ENCODE measurements at places on chromosomes 2 and 18. TPM values are rescaled to one million over a fixed set of nuclear protein-coding genes. Genes with fewer than 3 reads are reported as not detected.

DNA sequence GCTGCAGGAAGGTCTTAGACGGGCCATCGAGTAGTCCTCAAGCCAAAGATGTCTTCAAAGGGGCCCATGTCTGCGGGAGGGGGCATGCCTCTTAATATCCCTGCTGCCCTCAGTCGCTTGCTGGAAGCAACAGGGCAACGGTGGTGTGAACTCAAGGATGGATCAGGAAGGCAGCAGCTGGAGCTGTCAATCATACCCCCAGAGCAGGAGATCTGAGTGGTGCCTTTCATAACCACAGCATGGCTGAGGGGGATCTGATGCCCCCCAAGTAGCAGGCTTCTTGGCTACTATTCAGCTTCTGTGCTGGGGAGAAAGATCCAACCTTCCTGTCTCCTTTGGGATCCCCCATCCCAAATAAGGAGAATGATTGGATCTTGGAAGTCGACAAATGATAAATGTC, 46.4 kb downstream of the INSIG2 start:
- H3K4me1 ChIP-seq = peaks cover 4% of the 10 kb centered on the region
- no peaks in the 10 kb centered on the region for H3K27me3 ChIP-seq
- H3K4me3 ChIP-seq = no peak overlapping the region
- H3K27ac ChIP-seq = no peak overlapping the region

DNA sequence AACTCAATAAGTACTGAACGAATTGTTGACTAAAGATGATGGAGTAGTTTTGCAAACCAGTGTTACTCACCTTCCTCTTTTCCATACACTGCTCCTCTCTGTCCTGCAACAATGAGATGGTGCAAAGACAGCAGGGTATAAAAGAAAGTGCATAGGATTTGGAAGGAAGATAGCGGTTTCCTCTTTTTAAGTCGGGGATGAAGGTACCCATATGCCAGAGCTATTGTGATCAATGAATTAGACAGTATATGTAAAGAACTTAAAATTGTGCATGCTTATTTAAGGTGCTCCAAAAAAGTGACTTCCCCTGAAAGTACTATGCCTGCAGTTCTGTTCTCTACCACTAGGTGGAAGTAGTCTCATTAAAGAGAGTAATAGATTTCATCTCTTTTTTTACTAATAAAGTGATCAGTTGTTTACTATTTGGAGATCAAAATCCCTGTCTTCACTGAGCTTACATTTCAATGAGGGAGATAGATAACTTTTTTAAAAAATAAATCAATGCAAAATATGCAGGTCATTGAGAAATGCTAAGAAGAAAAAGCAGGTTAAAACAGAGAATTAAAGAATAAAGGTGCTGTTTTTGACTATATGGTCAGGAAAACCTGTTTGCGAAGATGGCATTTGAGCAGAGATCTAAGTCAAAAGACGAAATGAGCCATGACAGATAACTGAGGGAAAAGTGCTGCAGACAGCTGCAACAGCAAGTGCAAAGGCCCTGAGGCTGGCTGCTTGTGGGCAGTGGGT, 339.7 kb upstream of the SLC14A2 start:
- no peak overlapping the region for H3K27ac ChIP-seq
- H3K27me3 ChIP-seq = no peaks in the 10 kb centered on the region
- DNase-seq = peak; percentile 19
- H3K36me3 ChIP-seq = no peaks in the 10 kb centered on the region

HOXD10 gene
- total RNA-seq = not detected

EMILIN2 gene
- 3.3 TPM for total RNA-seq

NFU1 gene
- 18.5 TPM for total RNA-seq

All from CD4-positive, alpha-beta T cell (primary cell).